ENCODE measurements at places on chromosomes 7 and 10.
A peak's percentile ranks its signal among the peaks of the same experiment; 100 is the strongest.

DNA sequence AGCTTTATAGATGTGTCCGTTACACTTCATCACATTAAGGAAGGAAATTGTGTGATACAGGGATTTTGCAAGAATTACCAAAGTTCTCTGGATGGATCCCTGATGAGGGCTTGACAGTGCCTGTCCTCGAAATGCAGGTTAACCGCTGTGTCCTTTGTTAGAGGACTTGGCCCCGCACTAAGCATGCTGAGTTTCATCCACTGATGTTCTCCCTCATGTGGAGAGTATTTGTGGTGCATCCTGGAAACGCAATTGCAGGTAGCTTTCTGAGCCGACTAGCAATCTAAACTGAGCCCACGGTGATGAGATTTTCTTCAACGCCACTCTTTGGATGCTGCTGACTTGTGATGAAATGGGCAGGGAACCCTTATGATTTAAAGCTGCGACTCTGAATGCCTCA is 71.9 kb upstream of the STK17A start:
- no peak for DNase-seq

GRCh38 chr7:71995111-71995510 is 417.0 kb downstream of the CALN1 start:
- DNase-seq = no peak

GRCh38 chr10:30992681-30993080 is 39.0 kb downstream of the ZNF438 start:
- DNase-seq = no peak

- DNase-seq = no peak
These were observed 278.2 kb downstream of the SNX13 start for GRCh38 chr7:17661982-17662585.

DNA sequence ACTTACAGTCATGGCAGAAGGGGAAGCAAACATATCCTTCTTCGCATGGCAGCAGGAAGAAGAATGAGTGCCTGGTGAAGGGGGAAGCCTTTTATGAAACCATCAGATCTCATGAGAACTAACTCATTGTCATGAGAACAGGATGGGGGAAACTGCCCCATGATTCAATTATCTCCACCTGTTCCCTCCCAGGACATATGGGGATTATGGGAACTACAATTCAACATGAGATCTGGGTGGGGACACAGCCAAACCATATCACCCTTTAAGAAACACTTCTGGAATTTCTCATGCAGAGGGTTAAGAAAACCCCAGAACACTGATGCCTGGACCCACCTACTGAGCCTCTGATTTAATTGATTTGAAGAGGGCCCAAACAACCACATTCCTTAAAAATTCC is 63.3 kb upstream of the DNAJB12 start:
- DNase-seq = no peak

DNA sequence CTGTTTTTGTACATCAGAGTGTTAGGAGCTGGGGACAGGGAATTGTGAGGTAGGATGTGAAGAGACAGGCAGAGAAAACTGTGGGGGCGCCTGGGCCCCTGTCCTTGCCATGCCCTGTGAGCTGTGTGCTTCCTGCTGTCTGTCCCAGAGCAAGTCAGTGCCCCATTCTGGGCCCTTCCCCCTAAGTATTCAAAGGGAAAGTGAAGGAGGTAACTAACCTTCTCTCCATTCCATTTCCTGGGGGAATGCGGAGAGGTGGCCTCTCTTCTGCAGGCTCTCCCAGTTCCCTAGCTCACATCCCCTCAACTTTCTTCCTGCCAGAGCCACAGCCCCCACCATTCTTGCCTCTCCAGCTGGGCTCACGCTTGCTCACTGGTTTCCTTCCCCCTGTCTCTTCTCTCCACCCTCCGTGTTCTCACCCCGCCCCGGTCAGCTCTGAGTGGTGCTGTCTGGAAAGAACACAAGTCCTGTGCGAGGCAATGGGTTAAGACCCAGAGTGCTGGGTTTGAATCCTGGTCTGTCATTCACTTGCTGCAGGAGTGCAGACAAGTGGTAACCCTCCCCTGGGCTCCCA is 9.7 kb upstream of the VSIR start:
- DNase-seq = no peak

DNA sequence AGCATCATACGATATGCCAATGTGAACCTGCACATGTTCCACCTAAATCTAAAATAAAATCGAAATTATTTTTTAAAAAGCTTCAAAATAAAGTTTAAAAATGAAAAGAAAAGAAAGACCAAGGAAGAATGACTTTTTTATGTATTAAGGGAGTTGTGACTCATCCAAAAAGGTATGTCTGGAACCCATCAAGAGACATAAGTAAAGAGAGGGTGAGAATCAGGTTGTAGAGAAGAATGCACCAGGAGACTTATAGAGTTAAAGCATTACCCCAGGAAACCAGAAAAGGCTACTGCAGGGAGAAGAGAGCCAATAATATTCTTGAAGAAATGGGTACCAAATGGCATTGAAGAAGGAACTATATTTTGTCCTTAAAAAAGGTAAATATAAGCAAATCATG is 69.8 kb downstream of the CTTNBP2 start:
- DNase-seq = no peak

DNA sequence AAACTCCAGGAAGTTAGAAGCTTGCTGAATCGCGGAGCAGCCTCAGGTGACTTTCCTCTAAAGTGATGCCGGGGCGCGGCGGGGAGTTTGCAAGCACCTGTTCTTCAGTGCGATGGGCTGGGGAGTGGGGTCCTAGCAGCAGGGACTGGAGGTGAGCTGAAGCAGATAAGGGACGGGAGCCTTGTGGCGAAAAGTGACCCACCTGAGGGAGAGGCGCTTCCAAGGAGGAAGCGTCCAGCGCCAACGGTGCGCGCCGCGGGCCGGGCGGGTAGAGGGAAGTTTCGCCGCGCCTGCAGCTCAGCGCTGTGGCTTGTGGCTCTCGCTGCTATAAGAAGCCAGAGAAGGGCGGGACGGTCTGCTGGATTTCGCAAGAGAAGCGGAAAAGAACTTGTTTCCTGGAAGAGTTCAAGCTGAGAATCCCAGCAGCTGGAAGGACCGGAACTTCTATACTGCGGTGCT is at the start of gene STEAP4:
STEAP4 (minus strand) TSS at position 305 of the 459 bp plus-strand sequence. CDS start 22,625 bp downstream, outside the sequence.
- DNase-seq = peak; percentile 46

DNA sequence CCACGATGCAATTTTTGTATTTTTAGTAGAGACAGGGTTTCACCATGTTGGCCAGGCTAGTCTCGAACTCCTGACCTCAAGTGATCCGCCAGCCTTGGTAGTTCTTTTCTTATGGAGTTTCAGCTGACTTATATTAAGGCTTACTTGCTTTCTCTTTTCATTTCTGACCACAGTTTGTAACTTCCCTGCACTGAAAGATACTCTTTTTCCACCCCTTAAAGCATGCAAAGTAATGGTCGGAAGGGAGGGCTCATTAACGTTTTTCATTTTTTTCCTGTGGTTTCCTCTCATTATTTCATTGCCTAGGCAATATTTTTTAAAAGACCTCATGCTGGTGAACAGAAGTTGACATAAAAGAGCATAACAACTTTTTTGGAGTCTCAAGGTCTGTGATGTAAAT is 27.0 kb downstream of the ADRB1 start:
- DNase-seq = no peak

GRCh38 chr7:90756366-90756765 is 160.2 kb downstream of the CDK14 start:
- DNase-seq = no peak

GRCh38 chr10:103745341-103746247 is 109.8 kb downstream of the SH3PXD2A start:
- DNase-seq = no peak

DNA sequence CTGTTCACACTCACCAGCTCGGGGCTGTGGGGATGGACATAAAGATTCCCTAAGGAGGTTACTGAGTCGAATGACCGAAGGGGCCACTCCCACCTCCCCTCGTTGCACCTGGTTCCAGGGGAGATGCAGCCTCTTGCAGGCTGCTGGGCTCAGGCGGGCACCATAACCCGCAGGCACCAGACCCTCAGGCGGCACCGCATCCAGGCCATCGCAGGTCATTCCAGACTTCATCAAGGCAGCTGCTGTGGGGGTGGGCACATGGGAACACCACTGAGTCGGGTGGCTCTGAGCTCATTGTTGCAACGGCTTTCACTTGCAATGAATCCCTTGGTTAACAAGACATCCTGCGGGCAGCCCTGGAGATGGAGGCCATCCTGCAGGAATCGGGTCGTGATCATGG is 221.7 kb downstream of the TCERG1L start:
- no peak for DNase-seq

DNA sequence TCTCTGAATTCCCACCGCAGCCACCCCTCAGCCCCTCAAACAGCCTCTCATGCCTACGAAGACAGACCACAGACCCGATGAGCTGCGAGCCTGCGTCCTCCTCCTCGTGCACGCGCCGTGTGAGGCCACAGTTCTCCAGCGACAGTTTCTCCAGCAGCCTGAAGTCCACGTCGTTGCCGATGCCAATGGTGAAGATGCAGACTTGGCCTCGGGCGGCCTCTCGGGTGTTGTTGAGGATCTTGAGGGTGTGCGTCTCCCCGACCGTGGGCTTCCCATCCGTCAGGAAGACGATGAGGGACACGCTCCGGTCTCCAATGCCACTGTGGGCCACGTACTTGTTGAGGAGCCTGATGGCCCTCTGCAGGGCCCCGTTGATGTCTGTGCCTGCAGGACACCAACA is 87.1 kb downstream of the ITIH5 start:
- DNase-seq = no peak

- peak; percentile 17 for DNase-seq
These were observed 1.7 kb downstream of the SORBS1 start for GRCh38 chr10:95559471-95559870.

GRCh38 chr7:45980973-45981372 is 59.9 kb upstream of the IGFBP3 start:
- no peak for DNase-seq

- no peak for DNase-seq
These were observed 2.7 kb upstream of the IGFBP3 start for GRCh38 chr7:45923818-45924217.

DNA sequence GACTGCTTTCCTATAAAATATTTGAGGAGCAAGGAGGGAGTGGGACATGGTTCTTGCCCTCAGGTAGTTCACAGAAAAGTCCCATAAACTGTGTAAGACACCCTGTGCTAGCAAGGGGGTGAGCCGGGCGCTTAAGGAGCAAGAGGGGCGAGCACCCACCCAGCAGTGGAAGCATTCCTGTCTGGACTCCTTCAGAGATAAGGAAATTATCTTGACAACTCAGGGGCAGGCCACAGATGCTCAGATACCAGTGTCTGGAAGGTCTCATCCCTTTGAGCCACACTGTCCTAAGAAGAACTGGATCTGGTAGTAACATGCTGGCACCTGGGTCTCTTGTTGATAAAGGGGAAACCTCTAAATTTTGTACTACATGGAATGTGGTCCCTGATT is 54.1 kb downstream of the DAGLB start:
- DNase-seq = no peak

GRCh38 chr10:15373199-15373598 is 2.1 kb upstream of the FAM171A1 start:
- no peak for DNase-seq

DNA sequence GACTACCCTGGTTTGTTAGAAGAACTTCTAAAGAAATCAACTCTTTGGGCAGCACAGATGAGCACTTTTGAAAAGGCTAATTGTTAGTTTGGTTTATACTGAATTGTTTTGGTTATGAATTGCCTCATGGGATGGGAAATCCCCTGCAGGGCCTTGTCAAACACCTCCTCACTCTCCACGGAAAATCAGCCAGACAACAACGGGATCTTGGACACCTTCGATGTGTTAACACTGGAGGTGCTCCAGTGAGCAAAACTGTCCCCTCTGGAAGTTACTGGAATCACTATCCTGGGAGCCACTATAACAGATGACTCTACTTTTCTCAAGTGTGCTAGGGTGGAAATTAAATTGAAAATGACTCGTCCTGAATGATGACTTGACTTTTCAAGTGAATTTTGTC is 38.7 kb downstream of the CDK6 start:
- no peak for DNase-seq

DNA sequence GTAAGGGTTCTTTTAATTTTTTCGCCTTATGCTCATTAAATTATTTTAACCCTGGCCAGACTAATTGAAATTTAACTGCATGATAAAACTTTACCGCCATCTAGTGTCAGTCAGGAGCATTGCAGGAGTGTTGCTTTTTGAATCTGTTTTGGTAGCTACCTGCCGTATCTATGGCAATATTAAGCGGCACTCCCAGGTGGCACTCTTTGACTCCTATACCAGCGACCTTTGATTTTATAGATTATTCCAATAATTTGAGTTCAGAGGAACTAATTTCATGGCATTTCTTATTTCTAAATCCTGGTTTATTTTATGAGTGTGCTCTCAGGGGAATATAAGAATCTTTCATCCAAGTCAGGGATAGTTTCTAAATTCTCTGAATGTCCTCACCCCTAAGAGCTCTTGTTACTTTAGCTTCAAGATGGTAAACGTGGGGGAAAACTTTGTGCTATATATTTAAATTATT is 198.9 kb downstream of the REEP3 start:
- DNase-seq = peak; percentile 67

DNA sequence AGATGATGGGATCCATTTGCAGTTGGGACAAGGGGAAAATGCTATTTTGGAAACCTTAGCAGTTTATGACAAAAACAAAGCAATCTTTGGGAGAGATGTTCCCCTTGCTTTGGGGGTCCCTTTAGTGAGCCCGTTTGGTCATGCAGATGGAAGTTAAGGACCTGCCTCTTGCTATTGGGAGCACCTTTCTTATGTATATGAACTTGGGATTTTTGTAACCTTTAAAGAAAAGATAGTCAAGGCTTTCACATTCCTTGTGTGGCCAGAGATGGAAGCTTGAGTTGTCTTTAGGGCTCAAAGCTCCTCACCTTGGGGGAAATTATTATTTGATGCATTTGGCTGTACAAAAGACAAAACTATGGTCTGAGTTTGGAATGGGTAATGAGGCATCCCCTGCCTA is 179.0 kb upstream of the PLPP4 start:
- no peak for DNase-seq

GRCh38 chr10:13788320-13788600 is 201.5 kb downstream of the PRPF18 start:
- no peak for DNase-seq

- DNase-seq = no peak
These were observed 290.7 kb downstream of the FGFR2 start for GRCh38 chr10:121307411-121307980.
